Dermis blood vessel endothelial cell (primary cell): ENCODE measurements at places on chromosomes 5 and 9. TPM values are rescaled to one million over a fixed set of nuclear protein-coding genes. Genes with fewer than 3 reads are reported as not detected.
A peak's percentile ranks its signal among the peaks of the same experiment; 100 is the strongest.

The SPATA6L gene
- 2.7 and 8.8 TPM in 2 replicates for total RNA-seq

The PCDHB15 gene
- total RNA-seq = 0.65 and 1.0 TPM in 2 replicates

The RECK gene
- 22.0 and 37.5 TPM in 2 replicates for total RNA-seq

The GFRA3 gene
- total RNA-seq = not detected in 2 replicates

The PCDHAC1 gene
- under 0.01 and 0.17 TPM in 2 replicates for total RNA-seq

The SMIM32 gene
- not detected in 2 replicates for total RNA-seq

The ZNG1C gene
- 22.1 and 46.6 TPM in 2 replicates for total RNA-seq

The NEURL1B gene
- total RNA-seq = 6.9 and 26.0 TPM in 2 replicates

The SAP30L gene
- 25.7 and 40.6 TPM in 2 replicates for total RNA-seq

The CMBL gene
- 3.6 and 6.3 TPM in 2 replicates for total RNA-seq

The CARD9 gene
- total RNA-seq = 0.34 and 1.1 TPM in 2 replicates

The ARID3C gene
- 0.09 and 0.51 TPM in 2 replicates for total RNA-seq

The NPR3 gene
- 0.65 and 1.5 TPM in 2 replicates for total RNA-seq

DNA sequence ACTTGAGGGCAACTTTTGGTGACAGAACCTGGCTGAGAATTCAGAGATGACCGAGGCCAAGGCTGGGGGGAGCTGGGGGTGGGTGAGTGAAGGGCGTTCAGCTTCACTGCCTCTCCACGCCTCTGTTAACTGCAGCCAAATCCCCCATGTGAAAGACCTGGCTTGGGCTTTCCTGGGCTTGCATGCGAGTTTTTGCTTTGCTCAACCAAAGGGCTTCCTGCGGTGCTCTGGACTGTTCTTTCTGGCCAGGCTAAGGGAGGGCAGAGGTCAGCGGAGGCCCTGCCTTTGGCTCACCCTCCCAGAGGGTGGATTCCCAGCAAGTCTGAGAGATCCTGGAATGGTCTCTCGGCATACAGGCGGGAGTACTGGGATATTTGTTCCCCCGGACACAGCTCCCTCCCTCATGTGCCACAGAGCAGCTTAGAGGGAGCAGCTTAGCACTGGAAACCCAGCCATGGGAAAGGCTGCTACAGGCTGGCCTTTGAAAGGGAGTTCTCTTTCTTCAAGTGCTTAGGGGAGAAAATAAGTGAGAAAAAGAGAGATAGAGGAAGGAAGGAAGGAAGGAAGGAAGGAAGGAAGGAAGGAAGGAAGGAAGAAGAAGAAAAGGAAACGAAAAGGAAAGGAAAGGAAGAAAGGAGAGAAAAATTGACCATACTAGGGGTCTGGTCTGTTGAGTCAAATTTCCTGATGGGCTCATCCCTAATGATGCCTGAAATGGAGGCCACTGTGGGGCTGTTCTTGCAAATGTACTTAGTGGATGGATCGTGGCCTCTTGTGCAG, 158.8 kb downstream of the FGF18 start:
- no peak for DNase-seq

DNA sequence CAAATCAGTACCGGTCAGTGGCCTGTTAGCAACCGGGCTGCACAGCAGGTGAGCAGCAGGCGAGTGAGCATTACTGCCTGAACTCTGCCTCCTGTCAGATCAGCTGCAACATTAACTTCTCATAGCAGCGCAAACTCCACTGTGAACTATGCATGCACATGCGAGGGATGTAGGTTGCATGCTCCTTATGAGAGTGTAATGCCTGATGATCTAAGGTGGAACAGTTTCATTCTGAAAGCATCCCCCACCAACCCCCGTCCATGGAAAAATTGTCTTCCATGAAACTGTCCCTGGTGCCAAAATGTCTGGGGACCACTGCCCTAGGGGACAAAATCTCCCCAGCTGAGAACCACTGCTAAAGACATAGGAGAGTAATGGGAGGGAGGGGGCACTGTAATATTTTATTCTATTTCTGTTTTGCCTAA, 51.1 kb downstream of the P4HA2 start:
- no peak for DNase-seq

DNA sequence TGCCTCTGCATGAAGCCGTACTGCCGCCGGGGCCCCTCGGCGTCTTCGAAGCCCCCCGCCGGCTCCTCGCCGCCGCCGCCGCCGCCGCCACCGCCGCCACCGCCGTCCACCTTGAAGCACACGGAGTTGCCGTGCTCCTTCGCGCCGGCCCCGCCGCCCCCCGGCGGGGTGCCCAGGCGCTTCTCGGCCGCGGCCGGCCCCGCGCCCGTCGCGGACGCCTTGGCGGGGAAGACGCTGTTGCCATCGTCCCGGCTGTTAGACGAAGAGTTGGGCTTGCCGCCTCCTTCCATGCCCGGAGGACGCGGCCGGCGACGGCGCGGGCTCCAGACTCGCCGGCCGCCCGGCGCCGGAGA, 400 bp downstream of the HCN1 start:
- DNase-seq = no peak

- no peak for DNase-seq
Measured at GRCh38 chr5:86038566-86038965, 579.2 kb upstream of the COX7C start.

DNA sequence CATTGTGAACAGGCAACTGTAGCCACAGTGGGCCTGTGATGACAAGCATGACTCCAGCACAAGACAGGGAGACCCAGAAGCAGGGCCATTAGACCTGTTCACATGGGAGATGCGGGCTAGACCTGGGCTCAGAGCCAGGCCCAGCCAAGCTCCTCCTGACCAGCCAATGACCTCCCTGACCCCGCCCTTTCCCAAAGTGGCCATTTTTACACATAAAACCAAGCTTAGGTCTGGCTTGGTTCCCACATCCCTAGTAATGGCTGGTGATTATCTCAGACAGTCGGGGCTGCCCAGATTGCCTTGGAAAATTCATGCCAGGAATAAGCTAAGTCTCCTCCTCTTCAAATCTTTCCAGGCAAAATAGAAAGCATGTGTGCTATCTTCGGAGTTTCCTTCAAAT, 94.1 kb downstream of the FRMD3 start:
- DNase-seq = no peak

GRCh38 chr9:131270171-131271015, 5.9 kb downstream of the FAM78A start:
- DNase-seq = peak; percentile 84

GRCh38 chr9:112604790-112605189, 113.1 kb downstream of the INIP start:
- DNase-seq = no peak

DNA sequence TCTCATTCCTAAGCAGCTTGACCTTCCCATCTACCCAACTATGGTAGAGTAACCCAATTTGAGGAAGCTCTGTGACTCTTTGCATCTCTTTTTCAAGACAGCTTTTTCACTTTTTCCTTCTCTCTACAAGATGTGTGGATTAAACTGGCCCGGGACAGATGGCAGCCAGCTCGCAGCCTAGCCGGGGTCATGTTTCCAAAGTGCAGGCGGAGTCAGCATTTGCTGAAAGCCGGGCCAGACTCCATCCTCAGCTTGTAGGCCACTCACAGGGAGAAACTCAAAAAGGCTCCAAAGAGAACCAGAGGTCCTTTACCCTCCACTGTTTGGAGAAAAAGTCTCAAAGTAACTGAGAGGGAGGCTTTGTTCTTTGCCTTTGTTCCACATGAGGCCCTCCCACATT, 286.8 kb upstream of the PANK3 start:
- no peak for DNase-seq

DNA sequence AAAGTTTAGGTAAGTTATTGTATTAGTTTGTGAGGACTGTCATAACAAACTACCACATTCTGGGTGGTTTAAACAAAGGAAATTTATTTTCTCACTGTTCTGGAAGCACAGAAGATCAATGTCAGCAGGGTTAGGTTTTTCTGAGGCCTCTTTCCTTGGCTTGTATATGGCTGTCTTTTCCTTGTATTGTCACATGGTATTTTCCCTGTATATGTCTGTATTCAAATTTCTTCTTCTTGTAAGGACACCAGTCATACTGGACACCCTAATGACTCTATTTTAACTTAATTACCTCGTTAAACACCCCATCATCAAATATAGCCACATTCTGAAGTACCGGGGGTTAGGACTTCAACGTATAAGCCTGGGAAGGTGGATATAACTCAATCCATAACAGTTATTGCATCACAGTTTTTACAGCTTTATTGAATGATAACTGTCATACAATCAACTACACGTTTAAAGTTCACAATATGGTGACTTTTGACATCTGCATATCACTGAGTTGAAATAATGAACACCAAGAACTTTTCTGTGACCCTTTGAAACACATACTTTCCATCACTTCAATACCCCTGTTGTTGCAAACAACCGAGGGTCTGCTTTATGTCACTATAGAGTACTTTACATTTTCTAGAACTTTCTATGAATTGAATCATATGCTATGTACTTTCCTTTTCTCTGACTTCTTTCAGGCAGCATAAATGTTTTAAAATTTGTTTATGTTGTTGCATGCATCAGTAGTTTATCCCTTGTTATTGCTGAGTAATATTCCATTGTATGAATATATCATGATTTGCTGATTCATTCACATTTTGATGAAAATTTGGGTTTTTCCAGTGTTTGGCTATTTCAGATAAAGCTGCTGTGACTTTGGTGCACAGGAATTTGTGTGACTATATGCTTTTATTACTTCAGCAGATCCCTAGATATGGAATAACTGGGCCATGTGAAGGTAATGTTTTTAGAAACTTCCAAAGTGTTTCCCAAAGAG, 48.5 kb downstream of the MTRR start:
- no peak for DNase-seq

GRCh38 chr5:1853531-1853930, 29.2 kb downstream of the IRX4 start:
- no peak for DNase-seq

DNA sequence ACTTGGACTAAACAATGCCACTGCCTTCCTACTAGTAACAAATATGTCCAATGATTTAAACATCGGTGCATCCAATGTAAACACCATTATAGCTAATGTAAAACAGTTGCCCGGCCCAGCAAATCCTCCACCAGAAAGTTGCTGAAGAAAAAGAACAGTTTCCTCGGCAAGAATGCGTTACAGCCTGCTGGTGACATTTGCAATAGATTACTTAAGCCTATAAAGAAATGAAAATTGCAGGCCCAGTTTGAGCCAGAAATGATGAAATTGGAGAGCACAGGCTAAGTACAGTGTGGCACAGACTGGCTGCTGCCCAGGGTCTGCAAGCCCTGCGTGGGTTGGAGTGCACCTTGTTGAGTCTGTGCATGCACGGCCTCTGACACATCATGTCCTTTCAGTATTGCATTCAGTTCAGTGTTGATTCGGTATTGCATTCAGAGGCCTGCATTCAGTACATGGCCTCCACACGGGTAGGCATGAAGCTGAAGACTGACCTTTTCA, 406.0 kb upstream of the KLF4 start:
- DNase-seq = no peak

GRCh38 chr9:26157411-26157810, 479.2 kb upstream of the TUSC1 start:
- no peak for DNase-seq

- DNase-seq = no peak
Measured at GRCh38 chr9:98784831-98785806, 11.2 kb downstream of the ANKS6 start.

GRCh38 chr5:147223343-147223742, 11.5 kb upstream of the STK32A start:
- DNase-seq = no peak

GRCh38 chr5:119275601-119276173, 80.1 kb upstream of the TNFAIP8 start:
- no peak for DNase-seq

DNA sequence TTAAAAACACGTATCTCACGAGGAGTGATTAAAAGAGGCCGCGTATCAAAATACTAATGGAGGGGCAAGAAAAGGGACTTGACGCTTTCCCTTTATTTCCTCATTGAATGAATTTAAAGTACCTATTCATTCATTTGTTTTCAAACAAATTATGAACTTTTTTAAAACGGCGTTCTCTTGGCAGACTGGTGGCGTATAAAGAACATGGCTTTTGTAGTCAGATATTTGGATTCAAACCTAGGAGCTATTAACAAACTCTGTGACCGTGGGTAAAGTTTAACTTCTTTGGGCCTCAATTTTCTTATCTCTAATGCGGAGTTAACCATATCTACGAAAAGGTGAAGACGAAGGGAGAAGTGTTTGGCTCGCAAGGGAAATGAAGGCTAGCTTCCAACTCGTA, 876 bp downstream of the CAAP1 start:
- DNase-seq = peak; percentile 27

- DNase-seq = peak; percentile 41
Measured at GRCh38 chr9:131402073-131402472, 8.2 kb downstream of the PRRC2B start.

DNA sequence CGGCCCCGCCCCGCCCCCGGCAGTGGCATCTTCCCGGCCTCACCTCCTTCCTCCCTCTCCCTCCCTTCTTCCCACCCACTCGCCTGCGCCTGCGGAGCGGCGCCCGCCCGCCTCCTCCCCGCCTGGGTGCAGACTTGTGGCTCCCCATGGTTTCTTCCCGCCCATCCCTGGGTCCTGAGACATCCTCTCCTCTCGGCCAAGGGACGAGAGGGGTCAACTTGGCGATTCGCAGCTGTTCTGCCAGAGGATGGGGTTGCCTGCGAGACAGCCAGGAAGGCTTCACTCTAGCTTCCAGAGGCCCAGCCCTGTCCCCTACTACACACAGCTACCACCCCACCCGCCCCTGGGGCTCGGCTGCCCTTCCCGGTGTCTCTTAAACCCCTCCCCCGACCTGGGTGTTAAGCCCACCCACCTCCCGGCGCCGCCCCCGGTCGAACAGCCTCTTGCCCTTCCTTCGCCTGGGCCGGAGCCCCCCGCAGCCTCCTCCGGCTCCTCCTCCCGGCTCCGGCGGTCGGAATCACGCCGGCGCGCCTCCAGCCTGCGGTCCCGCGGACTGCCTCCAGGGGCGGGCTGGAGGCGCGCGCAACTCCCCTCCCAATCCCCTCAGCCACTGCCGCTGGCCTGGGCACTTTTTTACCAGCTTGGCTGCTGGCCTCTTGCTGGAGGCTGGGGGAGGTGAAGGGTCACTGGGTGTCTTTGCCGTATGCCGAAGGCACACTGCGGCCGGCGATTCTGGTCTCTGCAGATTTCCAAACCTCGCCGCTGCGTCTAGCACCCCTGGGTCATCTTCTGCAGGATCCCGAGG, 1.9 kb downstream of the JADE2 start:
- peak; percentile 86 for DNase-seq

GRCh38 chr9:92520837-92521236, 15.0 kb downstream of the ECM2 start:
- no peak for DNase-seq

DNA sequence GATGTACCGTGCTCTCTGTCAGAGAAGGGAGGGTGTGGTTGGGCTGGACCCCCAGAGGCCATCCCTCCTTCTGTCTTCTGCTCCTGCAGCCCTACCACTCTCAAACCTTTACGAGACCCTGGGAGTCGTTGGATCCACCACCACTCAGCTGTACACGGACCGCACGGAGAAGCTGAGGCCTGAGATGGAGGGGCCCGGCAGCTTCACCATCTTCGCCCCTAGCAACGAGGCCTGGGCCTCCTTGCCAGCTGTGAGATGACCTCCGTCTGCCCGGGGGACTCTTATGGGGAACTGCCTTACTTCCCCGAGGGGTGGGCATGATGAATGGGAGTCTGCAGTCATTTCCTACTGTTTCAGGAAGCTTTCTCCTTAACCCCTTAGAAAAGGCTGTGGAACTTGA, 17.5 kb downstream of the TGFBI start:
- DNase-seq = no peak

DNA sequence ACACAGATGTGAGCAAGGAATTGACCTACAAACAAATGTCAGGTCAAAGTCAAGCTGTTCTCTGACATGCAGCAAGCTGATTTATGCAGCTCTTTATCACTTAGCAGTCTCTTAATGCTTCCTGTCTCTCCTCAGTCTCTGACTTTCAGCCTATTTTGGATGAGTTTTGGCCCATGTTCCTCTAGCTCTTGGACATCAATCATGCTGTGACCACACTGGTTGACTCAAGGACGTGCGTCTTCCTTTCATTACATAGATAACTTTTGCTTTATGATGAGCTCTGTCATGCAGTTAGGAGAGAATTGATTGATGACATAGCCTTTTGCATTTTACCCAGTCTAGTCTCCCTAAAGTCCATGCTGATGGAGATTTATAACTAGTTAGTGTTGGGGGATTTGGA, 9.4 kb upstream of the REEP5 start:
- DNase-seq = no peak
